RPMI7951 (cell line): ENCODE measurements at places on chromosomes 1 and 21. TPM values are rescaled to one million over a fixed set of nuclear protein-coding genes. Genes with fewer than 3 reads are reported as not detected.

NTNG1 gene
- not detected in 2 replicates for total RNA-seq

- DNase-seq, result peak; percentile 56
Measured at GRCh38 chr1:38018864-38019343, 6.4 kb downstream of the UTP11 start.

TMEM269 gene
- not detected in 2 replicates for total RNA-seq

- DNase-seq, result peak; percentile 48
Measured at GRCh38 chr1:227729881-227730629, 5.0 kb downstream of the JMJD4 start.

DNA sequence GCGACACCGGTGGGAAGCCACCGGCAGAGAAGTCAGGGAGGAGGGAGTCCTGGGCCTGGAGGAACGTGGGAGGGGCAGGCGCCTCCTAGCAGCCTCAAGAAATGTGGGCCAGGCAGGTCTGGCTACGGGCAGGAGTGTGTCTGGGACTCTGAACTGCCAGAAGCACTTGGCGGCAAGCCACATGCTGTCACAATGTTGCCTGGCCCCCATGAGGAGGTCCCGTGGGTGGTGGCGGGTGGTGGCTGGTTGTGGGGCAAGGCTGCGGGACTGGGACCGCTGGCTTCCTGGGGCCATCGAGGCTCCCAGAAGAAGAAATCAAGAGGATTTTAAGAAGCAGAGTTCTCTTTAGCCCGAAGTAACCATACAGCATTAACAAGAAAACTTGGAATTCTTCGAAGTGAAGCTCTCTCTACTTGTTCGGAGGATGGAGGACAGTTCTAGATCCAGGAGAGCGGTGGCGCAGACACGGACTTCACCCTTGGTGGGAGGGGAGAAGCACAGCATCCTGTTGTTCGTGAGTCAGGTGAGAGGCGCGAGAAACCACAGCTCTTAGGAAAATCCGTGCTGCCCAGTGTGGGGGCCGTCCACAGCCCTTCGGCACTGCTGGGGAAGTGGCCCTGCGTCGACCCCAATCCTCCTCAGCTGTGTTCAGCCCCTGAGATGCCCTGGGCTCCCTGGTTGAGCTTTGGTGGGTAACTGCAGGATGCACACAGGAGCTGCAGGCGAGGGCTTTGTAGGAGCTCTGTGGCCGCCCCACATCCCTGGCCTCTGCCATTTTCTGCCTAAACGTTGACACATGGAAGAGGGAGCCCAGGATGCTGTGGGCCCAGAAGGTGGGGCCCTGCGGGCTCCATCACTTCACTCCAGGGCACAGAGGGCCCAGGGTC lies 12.4 kb downstream of the SKI start:
- no peak for DNase-seq
